AG09319 (cell line): ENCODE measurements at places on chromosomes 6 and 20.

DNA sequence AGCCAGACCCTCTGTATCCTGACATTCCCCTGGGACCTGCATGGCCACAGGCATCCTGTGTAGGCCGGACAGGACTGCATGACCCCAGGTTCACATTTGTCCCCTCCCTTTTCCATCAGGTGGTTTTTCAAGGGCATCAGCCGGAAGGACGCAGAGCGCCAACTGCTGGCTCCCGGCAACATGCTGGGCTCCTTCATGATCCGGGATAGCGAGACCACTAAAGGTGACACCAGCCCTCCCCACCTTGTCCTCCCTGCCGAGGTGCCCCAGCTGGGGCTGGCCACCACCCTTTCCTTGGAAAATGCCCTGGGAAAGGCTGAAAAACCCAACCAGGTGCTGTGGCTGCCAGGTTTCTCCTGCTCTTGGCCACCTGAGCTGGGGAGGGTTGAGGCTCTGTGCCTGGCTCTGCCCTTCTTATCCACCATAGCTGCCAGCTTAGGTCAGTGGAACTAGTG is 27.6 kb downstream of the HCK start:
- DNase-seq: no peak

DNA sequence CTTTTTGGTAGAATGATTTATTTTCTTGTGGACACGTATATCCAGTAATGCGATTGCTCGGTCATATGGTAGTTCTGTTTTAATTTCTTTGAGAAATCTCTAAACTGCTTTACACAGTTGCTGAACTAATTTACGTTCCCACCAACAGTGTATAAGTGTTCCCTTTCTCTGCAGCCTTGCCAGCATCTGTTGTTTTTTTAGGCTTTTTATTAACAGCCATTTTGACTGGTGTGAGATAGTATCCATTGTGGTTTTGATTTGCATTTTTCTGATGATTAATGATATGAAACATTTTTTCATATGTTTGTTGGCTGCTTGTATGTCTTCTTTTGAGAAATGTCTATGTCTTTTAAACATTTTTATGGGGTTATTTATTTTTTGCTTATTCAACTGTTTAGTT is 196.7 kb downstream of the MOXD1 start:
- no peak for DNase-seq

GRCh38 chr6:98039904-98040607 is 757.0 kb upstream of the MMS22L start:
- DNase-seq: no peak

DNA sequence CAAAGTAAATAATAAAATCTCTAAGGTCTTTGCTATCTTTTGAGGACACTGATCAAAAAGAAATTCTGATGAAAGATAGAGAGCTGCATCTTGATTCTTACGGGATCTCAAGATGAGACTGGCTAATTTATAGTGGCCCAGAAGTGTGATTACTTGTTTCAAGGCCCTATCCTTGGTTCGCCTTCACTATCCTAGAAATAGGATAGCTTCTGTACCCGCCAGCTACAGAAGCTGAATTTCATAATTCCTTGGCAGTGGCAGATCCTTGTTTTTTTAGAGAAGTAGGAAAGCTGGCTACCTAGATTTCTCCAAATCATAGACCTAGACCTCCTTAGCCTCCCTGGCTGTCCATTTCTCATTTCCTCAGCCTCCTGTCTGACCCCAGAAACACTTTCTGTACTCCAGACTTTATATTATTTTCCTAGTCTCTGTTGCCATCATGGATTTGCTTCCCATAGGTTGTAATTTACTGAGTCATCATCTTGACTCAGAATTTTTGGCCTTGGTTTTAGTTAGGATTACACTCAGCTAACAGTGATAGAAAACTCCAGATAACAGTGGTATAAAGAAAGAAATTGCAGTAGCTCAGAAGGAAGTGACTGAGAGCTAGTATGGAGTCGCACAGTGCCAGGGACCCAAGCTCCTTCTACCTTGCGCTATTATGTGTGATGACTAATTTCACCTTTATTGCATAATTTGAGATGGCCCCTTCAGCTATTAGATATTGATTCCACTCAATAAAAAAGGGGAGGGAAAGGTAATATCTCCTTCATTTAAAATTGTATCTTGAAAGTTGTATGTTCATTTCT is 27.7 kb downstream of the PHF3 start:
- no peak for DNase-seq

DNA sequence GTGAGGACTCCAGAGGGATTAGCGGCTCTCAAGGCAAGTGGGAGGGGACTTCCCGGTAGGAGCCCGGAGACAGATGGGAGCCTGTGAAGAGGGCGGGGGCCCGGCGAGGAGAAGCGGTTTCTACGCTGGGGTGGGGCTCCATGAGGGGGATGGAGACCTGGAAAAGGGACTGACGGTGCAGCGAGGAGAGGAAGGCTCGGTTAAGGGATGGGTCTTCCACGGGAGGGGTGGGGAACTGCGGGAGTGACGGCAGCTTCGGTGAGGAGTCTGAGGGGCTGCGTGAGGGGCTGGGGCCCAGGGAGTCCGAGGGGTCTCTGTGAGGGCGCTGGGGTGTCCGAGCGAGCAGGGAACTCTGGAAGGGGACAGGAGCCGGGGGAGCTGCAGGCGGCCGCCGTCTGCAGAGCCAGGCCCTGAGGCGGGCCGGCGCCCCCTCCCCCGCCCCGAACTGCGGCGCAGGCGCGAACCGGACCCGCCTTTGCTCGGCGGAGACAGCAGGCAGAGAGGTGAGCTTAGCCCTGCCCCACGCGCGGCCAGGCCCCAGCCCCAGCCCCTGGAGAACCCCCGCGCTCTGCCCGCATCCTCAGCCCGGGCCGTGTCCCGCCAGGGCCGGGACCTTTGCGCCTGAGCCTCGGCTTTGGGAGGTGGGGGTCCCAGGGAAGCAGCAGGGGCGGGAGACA is at the start of gene NRSN2:
Gene NRSN2 (plus strand): TSS at position 472 of the 677 bp plus-strand sequence. CDS start 2,533 bp downstream, outside the sequence.
- DNase-seq: no peak

GRCh38 chr6:15462717-15463525 is 199.9 kb downstream of the DTNBP1 start:
- DNase-seq: peak; percentile 80

- no peak for DNase-seq
Measured at GRCh38 chr6:20699402-20699801, 165.1 kb downstream of the CDKAL1 start.

GRCh38 chr6:169092375-169092774 is 161.3 kb downstream of the THBS2 start:
- DNase-seq: no peak

DNA sequence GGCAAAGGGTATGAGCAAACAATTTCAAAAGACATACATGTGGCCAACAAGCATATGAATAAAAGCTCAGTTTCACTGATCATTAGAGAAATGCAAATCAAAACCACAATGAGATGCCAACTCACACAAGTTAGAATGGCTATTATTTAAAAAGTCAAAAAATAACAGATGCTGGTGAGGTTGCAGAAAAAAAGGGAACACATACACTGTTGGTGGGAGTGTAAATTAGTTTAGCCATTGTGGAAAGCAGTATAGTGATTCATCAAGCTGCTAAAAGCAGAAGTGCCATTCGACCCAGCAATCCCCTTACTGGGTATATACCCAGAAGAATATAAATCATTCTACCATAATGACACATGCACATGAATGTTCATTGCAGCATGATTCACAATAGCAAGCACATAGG is 6.7 kb upstream of the KHDC1L start:
- no peak for DNase-seq

DNA sequence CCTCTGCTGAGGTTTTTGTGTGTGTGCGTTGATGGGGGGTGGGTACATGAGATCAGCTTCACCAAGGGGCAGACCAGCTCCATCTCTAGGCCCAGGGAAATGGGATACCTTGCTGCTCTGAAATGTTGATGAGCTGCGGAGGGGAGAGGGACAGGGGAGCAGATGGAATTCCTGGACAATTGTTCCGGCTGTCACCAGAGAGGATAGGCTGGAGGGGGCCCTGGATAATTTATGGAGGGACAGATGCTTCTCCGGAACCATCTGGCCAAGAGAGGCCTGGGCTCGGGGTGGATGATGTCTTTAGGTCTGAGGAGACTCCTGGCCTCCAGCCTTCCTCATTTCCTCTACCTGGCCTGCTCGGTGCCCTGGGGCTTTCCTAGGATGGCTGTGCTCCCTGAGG is 1.9 kb upstream of the TJAP1 start:
- DNase-seq: no peak

- no peak for DNase-seq
Measured at GRCh38 chr6:33708516-33709204, 2.8 kb downstream of the UQCC2 start.

GRCh38 chr20:54167909-54168872 is 5.6 kb downstream of the CYP24A1 start:
- DNase-seq: no peak

- no peak for DNase-seq
Measured at GRCh38 chr6:167323111-167323510, 1.8 kb upstream of the TTLL2 start.

DNA sequence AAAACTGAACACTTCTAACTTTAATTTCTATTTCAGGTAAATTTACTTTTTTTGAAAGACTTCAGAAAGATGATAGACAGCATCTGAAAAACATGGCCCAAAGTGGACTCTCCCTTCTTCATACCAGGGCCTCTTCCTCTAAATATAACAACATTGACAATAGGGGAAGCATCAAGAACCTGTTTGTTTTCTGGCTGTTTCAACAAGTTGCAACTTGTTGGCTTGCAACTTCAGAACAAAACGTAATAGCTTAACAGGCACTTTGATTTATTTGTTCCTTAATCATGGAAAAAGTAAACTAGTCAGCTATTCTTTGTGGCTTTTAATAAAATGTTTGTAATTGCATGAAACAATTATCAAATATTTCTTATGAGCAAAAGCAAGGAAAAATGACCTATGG is 34.3 kb downstream of the RGS17 start:
- DNase-seq: no peak

DNA sequence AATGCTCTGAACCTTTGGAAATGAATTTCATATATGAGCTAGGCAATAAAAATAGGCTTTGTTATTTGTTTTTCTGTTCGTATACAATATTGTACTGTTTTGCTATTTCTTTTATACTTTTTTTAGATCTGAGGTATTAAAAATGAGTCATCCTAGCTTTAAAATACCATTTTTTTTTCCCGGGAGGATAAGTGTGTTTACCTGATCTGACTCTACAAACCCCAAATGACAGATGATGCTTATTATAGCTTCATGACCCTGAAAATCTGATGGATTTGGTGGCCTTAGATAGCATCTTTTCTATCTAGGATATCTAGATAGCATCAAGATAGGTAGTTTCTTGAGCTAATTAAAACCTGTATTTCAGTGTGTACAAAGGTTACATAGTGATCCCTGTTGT is 206.4 kb downstream of the DTNBP1 start:
- no peak for DNase-seq

DNA sequence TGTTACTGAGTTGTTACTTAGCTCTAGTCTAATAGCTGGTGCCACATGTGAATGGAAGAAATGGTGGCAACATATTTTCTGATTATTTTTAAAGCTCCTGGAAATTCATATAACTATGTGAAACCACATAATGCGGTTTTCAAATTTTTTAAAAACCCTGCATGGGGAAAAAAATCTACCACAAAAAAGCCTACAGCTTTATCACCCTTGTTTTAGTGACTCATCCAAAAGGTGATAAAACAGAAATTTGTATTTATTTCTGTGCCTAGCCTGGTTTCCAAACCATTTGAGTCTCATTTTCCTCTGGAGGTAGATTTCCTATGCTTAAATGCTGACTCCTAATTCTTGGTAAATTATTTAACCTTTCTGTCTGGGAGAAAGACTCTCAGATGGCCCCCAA is 5.4 kb upstream of the FBXO30 start:
- DNase-seq: no peak

- no peak for DNase-seq
Measured at GRCh38 chr6:15366003-15366535, 120.2 kb downstream of the JARID2 start.

DNA sequence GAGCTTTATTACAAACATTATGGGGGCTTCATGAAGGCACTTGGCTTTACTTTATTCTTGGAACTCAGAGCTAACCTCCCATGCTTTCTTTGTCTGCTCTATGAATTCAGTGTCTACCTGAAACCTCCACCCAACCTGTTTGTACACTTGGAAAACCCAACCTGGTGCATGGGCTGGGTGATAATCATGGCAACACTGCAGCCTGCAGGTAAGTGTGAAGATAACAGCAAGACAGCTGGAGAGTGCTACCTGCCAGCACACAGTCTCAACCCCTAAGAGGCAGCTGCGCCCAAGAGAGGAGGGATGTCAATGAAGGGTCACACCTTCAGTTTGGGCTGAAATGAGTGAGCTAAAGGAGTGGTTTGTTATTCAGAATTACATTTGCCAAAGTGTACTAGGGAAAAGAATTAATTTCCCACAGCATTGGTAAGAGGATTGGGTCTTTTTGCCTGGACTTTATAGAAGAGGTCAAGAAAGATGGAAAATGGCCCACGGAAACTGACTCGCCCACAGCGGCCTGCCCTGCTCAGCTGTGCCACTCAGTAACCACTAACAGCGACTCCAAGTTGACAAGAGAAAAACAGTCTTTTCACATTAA is 24.4 kb downstream of the FOXQ1 start:
- no peak for DNase-seq

DNA sequence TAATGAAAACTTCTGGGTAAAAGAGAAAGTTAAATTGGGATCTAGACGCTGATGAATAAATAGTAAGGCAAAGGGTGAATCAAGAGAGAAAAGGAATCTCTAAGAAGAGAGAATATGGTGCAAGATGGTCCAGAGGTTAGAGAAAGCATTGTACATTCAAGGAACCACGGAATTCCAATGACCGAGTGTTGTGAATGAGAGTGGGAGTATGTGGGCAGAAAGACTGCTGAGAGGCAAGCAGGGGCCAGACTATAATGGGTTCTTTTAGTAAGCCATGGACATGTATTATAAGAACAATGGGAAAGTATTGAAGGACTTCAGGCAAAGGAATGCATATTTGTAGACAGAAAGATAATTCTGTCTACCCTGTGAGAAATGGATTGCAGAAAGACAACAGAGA is 45.2 kb downstream of the SPTLC3 start:
- DNase-seq: no peak

DNA sequence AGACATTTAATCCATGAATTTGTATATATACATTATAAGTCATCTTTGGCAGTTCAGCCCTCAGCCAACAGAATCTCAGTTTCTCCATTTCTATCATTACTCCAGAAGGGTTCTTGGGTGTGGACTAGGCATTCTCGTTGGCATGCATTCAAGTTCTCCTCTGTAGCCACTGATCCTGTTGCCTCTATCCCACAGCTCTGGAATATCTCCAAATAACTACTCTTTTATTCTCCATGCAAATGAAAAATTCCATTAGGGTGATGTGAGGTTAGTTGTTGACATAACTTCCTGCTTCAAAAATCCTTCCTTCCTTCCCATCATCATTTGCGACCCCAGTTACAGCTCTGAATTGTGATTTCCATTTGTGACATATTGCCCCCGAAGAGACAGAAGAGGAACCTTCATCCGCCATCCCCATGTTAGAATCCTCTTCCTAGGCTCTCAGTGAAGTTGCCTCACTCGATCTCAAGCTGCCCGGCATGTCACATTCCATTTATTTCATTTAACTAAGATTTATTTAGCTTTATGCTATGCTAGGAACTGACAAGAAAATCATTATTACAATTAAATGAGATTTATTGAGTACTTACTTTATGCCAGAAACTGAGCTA is 93.7 kb upstream of the EDN1 start:
- DNase-seq: no peak

GRCh38 chr6:26231006-26231587 is 133.9 kb upstream of the BTN3A2 start:
- DNase-seq: no peak

GRCh38 chr20:48287552-48288170 is 502.4 kb upstream of the SULF2 start:
- DNase-seq: no peak

GRCh38 chr20:63055575-63056235 is 48.9 kb upstream of the BHLHE23 start:
- no peak for DNase-seq

GRCh38 chr6:132853059-132853458 is 38.7 kb downstream of the RPS12 start:
- no peak for DNase-seq
